ENCODE measurements at places on chromosomes 1 and 21. TPM values are rescaled to one million over a fixed set of nuclear protein-coding genes. Genes with fewer than 3 reads are reported as not detected.

DNA sequence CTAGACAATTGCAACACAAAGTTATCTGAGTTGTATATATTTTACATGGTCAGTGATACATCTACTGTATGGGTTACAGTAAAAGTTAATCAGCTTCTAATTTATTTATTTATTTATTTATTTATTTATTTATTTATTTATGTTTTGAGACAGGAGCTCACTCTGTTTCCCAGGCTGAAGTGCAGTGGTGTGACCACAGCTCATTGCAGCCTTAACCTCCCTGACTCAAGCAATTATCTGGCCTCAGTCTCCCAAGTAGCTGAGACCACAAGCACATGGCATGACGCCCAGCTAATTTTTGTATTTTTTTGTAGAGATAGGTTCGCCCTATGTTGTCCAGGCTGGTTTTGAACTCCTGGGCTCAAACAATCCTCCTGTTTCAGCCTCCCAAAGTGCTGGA, 241.6 kb downstream of the PTPRC start:
- H3K27ac ChIP-seq, result no peak overlapping the region
- no peak for DNase-seq
- no peaks in the 10 kb centered on the region for H3K4me1 ChIP-seq
- no peaks in the 10 kb centered on the region for H3K27me3 ChIP-seq
- H3K4me3 ChIP-seq, result no peak overlapping the region
- H3K36me3 ChIP-seq, result no peaks in the 10 kb centered on the region

- no peaks in the 10 kb centered on the region for H3K36me3 ChIP-seq
- no peak for DNase-seq
- H3K27me3 ChIP-seq, result no peaks in the 10 kb centered on the region
- H3K4me1 ChIP-seq, result no peaks in the 10 kb centered on the region
- no peak overlapping the region for H3K27ac ChIP-seq
- H3K4me3 ChIP-seq, result no peak overlapping the region
Measured at GRCh38 chr1:88650676-88651418, 33.2 kb upstream of the PKN2 start.

- no peaks in the 10 kb centered on the region for H3K27me3 ChIP-seq
- H3K36me3 ChIP-seq, result no peaks in the 10 kb centered on the region
- H3K4me3 ChIP-seq, result no peak overlapping the region
- no peak overlapping the region for H3K27ac ChIP-seq
- no peaks in the 10 kb centered on the region for H3K4me1 ChIP-seq
Measured at GRCh38 chr21:32844653-32845436, 73.3 kb upstream of the PAXBP1 start.

- no peak for DNase-seq
- H3K4me1 ChIP-seq, result no peaks in the 10 kb centered on the region
- H3K27ac ChIP-seq, result no peak overlapping the region
- H3K27me3 ChIP-seq, result no peaks in the 10 kb centered on the region
- no peaks in the 10 kb centered on the region for H3K36me3 ChIP-seq
Measured at GRCh38 chr1:184858288-184858687, 103.6 kb upstream of the EDEM3 start.

- H3K4me3 ChIP-seq, result no peak overlapping the region
- DNase-seq, result no peak
- no peak overlapping the region for H3K27ac ChIP-seq
- H3K4me1 ChIP-seq, result no peaks in the 10 kb centered on the region
- H3K27me3 ChIP-seq, result no peaks in the 10 kb centered on the region
Measured at GRCh38 chr1:24374891-24375786, 38.4 kb downstream of the STPG1 start.

DNA sequence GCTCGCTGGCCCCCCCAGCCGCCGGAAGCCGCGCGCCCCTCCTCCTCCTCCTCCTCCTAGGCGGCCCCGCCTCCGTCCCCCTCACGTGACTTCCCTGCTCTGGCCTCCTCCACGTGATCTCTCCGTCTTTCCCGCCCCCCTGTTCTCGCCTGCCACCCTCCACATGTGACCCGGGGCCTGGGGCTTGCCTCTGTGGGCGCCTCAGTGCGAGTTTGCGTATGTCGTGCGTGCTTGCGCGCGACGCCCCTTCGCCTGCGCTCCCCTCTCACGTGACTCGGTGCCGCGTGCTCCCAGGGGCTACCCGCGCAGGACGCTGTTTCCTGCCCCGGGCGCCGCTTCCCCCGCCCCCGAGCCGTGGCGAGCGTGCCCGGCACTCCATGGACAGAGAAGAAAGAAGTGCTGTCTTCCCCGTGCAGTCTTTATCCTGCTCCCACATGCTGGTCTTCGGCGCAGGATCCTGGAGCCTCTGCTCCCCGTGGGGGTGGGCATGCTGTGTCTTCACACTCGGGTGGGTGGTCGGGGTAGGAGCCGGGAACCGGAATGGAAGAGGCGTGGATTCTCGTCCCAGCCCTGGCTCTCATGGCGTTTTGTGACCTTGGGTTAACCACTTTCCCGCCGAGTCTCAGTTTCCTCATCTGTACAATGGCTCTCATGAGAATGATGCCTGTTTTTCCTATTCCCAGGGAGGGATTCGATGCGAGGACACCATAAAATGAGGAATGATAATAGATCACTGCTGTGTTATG, 431 bp upstream of the UBE2Q1 start:
- peak; percentile 99 for DNase-seq
- peaks cover 9% of the 10 kb centered on the region for H3K4me1 ChIP-seq
- no peaks in the 10 kb centered on the region for H3K27me3 ChIP-seq
- peak overlapping the region; percentile 94 for H3K4me3 ChIP-seq
- no peaks in the 10 kb centered on the region for H3K36me3 ChIP-seq

- DNase-seq, result no peak
- H3K4me1 ChIP-seq, result peaks cover 12% of the 10 kb centered on the region
- H3K27ac ChIP-seq, result no peak overlapping the region
- H3K27me3 ChIP-seq, result no peaks in the 10 kb centered on the region
Measured at GRCh38 chr1:31568895-31569595, 7.3 kb upstream of the TINAGL1 start.

DNA sequence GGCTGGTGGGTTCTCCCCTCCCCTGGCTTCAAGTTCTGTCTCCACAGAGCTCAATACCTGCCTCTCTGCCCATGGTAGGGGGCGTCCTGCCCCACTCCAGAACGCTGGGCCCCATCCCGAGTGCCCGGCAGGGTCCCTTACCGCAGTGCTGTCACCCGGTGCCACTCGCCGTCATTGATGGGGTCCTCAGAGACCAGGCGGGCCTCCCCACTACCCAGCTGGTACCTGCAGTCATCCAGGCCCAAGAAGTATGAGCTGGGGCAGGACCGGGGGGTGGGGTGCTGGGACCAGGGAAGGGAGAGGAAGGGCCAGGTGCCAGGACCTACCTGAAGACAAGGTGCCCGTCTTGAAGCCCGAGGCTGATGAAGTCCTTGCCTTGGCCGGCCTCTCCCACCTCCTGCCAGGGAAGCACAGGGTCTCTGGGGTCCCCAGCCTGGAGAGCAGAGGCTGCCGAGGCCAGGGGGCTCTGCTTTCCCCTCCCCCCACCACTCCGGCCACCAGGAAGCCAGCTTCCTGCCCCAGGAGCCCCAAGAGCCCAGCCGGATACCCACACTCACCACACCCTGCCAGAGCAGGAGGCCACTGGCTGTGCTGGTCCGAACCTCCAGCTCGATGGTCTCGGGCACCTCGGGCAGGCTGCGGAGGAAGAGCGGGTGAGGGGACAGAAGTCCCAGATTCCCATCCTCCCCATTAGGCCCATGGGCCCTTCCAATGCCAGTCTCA, 12.1 kb downstream of the LDLRAD2 start:
- no peaks in the 10 kb centered on the region for H3K4me1 ChIP-seq
- no peak overlapping the region for H3K4me3 ChIP-seq
- DNase-seq, result no peak
- no peak overlapping the region for H3K27ac ChIP-seq
- H3K36me3 ChIP-seq, result no peaks in the 10 kb centered on the region

DNA sequence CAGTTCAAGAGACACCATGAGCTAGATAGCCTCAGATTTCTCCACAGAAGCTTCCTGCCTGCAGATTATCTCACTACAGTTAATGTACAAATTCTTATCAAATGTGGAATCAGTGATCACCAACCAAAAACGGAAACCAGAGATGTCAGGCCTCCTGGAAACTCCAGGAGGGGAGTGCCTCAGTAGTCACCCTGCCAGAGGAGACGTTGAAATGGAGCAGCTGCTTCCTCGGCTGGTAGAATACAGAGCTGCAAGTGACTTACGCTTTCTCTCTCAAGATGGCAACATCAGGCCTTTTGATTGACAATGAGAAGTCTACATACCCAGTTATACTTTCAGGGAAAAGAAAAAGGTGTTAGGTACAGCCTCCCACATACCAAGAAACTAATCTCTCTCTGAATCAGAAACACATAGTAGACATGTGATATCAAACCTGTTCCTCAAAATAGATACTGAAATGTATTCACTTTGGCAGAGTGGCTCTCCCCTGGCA, 52.2 kb downstream of the ACP6 start:
- H3K27ac ChIP-seq, result no peak overlapping the region
- H3K36me3 ChIP-seq, result no peaks in the 10 kb centered on the region
- no peak for DNase-seq
- no peak overlapping the region for H3K4me3 ChIP-seq
- H3K4me1 ChIP-seq, result no peaks in the 10 kb centered on the region

- H3K4me3 ChIP-seq, result no peak overlapping the region
- no peaks in the 10 kb centered on the region for H3K36me3 ChIP-seq
- no peak overlapping the region for H3K27ac ChIP-seq
- no peak for DNase-seq
Measured at GRCh38 chr1:109946511-109946910, 35.9 kb downstream of the CSF1 start.

- H3K36me3 ChIP-seq, result no peaks in the 10 kb centered on the region
- no peak overlapping the region for H3K27ac ChIP-seq
- no peaks in the 10 kb centered on the region for H3K27me3 ChIP-seq
- no peaks in the 10 kb centered on the region for H3K4me1 ChIP-seq
- no peak for DNase-seq
- H3K4me3 ChIP-seq, result peak overlapping the region; percentile 83
Measured at GRCh38 chr1:156055281-156056048, 883 bp downstream of the LAMTOR2 start.

DNA sequence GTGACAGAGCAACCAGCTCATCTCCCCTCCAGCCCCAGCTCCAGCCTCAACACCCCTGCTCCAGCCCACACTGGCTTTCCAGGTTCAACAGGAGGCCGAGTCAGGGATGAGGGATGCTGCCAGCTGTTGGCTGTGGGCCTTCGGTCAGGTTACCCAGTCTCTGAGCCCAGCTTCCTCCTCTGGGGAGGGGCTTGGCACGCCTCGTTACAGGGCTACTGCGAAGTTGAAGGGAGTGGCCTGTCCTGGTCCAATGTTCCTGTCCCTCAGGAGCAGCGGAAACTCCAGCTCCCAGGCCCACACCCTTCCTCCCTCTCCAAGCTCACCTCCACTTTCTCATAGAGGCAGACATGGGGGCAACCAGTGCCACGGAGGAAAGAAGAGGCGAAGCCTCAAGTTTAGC, 15.1 kb upstream of the TAS1R2 start:
- H3K36me3 ChIP-seq, result no peaks in the 10 kb centered on the region
- DNase-seq, result no peak
- no peak overlapping the region for H3K4me3 ChIP-seq
- no peak overlapping the region for H3K27ac ChIP-seq
- H3K4me1 ChIP-seq, result no peaks in the 10 kb centered on the region
- no peaks in the 10 kb centered on the region for H3K27me3 ChIP-seq

GRCh38 chr1:210937846-210938245, 196.1 kb downstream of the KCNH1 start:
- no peak for DNase-seq
- no peaks in the 10 kb centered on the region for H3K4me1 ChIP-seq
- H3K36me3 ChIP-seq, result no peaks in the 10 kb centered on the region
- no peak overlapping the region for H3K27ac ChIP-seq

DNA sequence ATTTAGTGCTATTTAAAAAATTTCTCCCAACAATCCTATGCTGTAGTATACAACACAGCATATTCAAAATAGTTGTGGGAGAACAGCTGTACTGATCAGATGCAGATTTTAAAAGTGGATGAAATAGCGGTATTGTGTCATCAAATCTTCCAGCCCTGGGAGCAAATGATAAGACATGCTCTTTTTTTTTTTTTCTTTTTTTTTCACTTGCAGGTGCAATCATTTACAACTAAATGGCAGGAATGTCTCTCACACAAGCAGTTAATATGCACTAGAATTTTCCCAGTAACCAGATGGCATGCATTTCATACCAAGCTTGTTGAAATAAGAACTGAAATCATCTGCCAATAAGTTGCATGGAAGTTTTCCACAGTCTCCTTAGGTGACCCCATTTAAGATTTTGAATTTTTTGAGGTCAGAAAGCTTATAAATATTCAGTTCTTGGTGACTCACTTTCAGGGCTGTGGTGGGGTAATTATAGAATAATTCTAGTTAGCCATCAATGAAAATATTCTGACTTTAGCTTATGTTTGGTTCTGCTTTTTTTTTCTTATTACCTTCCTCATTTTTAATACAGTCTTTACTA, 623.9 kb upstream of the NR5A2 start:
- no peak overlapping the region for H3K27ac ChIP-seq
- no peaks in the 10 kb centered on the region for H3K27me3 ChIP-seq
- H3K36me3 ChIP-seq, result no peaks in the 10 kb centered on the region
- DNase-seq, result no peak

DNA sequence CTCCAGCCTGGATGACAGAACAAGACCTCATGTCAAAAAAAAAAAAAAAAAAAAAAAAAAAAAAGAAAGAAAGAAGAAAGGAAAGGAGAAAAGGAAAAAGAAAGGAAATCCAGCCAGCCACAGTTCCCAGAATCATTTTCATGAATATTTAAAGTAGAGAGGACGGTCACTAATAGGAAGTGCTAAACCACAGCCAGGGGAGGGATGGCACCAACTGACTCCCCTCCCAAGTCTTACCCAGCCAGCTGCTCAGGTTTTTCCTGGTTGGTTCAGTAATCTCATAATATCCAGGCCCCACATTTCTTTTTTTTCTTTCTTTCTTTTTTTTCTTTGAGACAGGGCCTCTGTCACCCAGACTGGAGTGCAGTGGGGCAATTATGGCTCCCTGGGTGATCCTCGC, 63.9 kb upstream of the AK4 start:
- no peaks in the 10 kb centered on the region for H3K4me1 ChIP-seq
- H3K27me3 ChIP-seq, result no peaks in the 10 kb centered on the region
- no peak overlapping the region for H3K4me3 ChIP-seq

Gene ZBTB40
- total RNA-seq, result 22.9 TPM

Gene RNF186
- 0.36 TPM for total RNA-seq

Gene OR6K3
- total RNA-seq, result 0.11 TPM

Gene SHISAL2A
- total RNA-seq, result not detected

Gene S100A7
- not detected for total RNA-seq

Gene CHI3L2
- total RNA-seq, result 1.9 TPM
